ENCODE measurements at places on chromosomes 5 and 9.
A peak's percentile ranks its signal among the peaks of the same experiment; 100 is the strongest.

DNA sequence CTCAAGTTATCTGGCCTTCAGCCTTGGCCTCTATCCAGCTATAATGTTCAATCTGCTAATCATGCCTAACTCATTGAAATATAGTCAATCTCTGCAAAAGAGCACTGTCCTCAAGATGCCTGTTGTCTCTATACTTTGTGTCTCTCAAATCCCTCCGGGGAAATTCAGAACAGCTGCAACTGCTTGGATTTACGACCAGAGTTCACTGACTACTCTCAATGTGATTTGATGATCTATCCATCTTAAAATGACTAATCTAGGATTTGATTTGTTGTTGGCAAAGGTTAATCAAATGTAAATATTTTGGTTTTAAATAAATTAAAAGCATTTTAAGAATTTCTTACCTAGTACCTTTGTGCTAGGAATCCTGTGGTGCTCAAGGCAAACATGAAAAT is 40.9 kb downstream of the SVEP1 start:
- DNase-seq, result peak; percentile 77

GRCh38 chr9:127923771-127924170 is 6.8 kb downstream of the PIP5KL1 start:
- DNase-seq, result peak; percentile 94

- DNase-seq, result no peak
Measured at GRCh38 chr5:107469064-107469463, 201.7 kb downstream of the EFNA5 start.

DNA sequence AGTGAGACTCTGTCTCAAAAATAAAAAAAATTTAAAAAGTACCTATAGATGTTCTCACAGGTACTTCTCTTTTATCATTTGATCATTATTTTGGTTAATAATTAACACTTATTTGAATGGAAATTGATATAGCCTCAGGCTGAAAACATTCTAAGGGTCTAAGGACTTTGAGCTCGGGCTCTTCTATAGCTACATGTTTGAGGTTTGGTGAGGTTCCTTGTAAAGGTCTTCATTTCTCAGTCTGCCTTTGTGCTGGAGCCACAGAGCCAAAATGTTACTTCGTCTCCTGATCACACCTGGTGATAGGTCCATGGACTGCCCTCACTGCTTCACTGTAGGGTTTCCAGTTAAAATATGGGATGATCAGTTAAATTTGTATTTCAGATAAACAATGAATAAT is 22.6 kb downstream of the ARHGEF37 start:
- DNase-seq, result no peak

Measured in LHCN-M2 (cell line).